ENCODE measurements at places on chromosomes 2 and 18.

DNA sequence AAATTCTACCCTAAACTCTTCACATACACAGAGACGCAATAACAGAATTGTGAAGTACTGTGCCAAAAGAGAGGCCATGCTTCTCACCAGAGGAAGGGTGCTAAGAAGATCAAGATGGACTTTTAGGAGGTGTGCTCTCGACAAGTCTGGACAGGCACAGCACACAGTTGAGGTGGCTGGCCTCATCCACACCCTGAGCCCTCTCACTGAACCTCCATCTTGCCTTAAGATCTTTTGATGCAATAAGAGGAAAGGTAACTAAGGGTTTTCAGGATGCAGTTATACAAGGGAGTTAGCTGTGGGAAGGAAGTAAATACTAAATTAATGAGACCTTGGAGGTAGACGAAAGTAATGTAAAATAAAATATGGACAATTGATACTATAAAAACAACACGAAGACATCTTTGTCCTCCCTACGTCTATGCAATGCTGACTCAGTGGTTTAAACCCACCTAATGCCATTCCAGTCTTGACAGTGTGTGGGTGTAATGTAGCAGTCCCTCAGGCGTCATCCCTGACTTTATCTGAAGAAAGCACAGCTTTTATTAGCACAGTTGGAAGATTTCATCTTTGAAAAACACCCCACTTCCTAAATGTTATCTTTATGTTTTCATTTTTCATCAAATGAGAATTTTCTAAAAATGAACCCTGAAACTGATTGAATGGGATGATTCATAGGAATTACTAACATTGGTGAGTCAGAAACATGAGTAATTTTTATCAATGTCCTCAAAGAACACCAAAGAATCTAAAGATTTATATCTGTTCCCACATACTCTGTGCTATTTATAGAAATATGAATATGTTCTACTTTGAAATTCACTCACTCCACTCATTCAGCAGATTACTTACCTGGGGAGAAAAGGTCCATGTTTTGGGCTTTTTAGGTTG is 34.0 kb upstream of the MALL start:
- DNase-seq = no peak

DNA sequence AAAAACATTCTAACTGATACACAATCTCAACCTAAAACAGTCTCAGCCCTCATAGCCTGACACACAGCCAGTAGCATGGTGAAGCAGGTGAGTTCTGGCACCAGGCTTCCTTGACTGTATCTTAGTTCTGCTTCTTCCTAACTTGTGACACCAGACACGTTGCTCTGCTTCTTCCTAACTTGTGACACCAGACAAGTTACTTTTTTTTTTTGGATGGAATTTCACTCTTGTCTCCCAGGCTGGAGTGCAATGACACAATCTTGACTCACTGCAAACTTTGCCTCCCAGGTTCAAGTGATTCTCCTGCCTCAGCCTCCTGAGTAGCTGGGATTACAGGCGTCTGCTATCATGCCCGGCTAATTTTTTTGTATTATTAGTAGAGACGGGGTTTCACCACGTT is 6.7 kb upstream of the ATG16L1 start:
- DNase-seq = no peak

DNA sequence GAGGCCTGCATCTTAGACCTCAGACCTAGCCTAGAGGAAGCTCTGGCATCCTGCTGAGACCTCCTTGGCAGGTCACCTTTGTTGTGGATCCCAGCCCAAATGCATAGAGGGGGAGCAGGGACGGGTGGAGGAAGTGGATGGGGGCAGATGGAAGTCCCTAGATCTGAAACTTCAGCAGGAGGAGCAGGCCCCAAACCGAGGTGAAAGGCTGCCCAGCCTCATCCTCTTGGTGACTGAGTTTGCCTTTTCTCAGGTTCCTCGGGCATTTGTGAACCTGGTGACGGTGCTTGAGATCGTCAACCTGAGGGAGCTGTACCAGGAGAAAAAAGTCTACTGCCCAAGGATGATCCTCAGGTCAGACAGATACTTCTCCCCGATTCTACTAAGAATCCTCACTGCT is 86.3 kb downstream of the PLB1 start:
- no peak for DNase-seq

DNA sequence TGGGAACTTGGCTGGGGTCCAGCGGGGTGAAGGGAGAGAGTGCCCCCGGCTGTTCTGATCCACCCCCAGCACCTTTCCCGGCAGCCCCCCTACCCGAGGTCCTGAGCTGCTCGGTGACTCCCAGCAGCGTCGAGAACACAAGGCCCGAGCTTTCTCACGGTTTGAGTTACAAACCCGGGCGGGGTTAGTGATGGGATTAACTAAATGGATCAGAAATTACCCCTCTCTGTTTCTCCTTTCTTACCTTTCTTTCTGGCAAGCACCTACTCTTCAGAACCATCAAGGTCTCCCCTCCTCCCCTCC is 139.4 kb upstream of the GPC1 start:
- DNase-seq = no peak

DNA sequence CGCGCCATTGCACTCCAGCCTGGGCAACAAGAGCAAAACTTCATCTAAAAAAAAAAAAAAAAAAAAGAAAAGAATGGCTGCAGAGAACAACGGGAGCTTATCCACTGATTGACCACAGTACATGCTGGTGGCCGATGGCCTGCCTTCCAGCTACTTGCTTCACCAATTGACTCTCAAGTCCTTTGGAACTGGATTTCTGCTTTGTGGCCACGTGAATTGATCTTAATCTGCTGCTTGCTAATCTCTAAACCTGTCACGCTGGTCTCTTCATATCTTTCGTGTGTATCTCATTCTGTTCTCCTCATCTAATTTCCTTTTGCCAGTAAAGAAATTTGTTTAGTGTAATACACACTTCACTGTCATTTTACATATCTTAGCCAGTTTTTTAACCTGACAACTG is 512.5 kb upstream of the CNTNAP5 start:
- DNase-seq = no peak

- DNase-seq = no peak
Measured at GRCh38 chr18:77143196-77143595, 10.6 kb upstream of the MBP start.

DNA sequence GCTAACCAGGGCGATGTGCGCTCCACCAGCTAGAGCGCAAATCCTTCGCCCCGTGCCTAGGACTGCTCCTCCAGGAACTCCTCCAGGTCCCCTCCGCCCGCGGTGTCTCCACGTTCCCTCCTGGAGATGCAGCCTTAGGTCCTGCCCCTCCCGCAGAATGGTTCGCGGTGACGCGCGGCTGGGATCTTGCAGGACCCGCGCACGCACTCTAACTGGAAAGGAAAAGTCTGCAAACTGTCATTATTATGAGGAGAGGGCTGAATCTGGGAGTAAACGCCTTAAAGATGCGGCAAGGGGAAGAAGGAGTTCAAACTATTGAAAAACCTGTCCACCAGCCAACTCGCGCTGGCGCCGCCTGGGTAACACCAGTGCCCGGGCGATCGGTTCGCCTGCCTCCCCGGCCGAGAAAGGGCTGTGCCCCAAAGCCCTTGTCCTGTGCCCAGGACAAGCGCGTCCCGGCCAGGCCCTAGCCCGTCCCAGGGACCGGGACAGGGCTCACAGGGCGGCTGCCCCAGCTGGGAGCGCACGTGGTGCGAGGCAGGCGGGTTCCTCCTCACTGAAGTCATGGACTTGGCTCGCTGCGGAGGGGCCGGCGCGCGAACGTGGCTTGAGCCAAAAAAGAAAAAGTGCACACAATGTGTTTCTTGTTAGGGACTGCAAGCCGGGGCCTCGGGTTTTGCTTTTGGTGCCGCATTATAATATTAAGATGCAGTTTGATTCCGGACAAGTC is 5.5 kb upstream of the ID2 start:
- no peak for DNase-seq

DNA sequence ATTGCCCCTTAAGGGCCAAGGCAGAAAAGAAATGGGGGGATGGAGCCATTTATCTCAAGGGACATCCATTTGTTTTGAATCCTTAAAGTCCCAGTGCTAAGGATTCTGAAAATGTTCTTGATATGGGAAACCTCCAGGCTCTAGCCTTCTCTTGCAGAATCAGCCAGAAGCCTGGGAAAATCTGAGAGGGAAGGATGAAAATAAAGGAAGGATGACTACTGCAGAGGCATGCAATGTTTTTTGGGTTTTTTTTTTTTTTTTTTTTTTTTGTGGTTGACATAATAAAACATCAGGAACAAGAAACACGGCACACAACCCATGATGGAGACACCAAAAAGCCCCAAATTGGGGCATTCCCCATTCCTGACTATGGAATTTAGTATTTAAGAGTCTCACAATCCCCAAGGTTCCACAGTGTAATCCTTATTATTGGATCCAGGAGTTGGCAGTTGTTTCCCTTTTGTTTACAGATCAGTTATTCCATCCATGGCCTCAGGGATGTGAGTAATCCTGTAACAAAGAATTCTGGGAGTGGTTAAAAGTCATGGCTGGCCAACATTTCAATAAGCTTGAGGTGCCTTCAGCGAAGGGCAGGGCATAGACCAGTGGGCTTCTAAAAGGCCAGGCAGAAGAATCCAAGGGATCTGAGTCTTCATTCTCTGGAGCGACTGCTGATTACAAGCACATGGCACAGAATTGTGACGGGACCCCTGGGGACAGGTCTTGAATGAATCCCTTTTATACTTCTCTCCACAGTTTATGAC is 337.5 kb downstream of the GULP1 start:
- no peak for DNase-seq
